Hematopoietic multipotent progenitor cell treated with erythropoietin and hydrocortisone succinate and interleukin-3 and kit ligand, for 4 days (in vitro differentiated cells): ENCODE measurements at places on chromosomes 11 and 22.

DNA sequence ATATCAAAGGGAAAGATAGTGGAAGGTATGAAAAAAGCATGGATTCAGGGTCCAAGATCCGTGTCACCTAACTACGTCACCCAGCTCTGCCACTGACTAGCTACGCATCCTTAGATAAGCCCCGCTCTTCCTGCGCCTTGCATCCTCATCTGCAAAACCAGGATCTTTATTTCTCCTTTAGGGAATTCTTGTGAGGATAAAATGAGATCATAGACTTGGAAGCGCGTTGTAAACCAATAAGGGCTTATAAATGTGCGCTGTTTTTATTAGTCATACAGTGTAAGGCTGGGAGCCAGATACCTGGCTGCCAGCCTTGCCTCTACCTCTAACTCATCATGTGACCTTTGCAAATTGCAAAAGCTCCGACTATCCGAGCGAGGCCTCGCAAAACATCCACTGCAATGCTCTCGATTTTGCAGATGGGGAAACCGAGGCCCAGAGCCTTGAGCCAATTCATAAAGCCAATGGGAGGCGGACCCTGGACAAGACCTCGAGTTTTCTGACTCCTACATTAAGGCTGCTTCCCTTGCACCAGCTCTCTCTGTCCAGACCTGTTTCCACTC, 753 bp downstream of the PRPF19 start:
- DNase-seq = peak; percentile 48

DNA sequence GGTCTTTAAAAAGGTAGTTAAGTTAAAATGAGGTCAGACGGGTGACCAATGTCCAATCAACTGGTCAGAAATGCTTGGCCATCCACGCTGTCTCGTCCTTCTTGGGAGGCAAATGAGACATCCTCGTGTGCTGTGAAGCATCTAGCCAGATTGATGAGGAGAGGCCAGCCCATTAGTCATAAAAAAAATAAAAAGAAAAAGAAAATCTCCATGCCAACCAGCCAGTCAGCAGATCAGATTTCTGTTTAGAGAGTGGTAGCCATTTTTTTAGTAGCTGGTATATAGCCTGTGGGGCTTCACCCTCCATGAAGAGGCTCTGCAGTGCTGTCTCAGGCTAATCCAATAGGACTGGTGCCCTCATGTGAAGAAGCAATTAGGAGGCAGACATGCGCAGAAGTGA, 343.1 kb upstream of the SYN3 start:
- no peak for DNase-seq

DNA sequence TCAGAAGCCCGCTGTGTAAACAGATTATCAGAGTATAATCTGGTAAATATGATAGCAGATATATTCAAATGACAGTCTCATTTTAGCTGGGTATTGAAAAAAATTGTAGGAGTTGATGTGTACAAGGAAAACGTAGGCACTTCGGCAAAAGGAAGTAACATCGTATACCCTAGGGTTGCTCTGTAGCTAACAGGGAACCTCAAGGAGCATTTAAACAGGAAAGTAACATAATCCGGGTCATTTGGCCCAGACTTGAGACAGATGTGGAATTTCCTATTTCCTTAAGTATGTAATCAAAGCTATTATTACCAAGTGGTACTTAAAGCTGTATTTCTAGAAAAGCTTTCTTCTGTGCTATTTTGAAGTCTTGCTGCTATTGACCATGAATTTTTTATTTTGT, 215.6 kb downstream of the DDX10 start:
- no peak for DNase-seq

- DNase-seq = peak; percentile 26
Observed at GRCh38 chr11:67120456-67120855, 1.4 kb downstream of the KDM2A start.

- peak; percentile 79 for DNase-seq
Observed at GRCh38 chr11:46674463-46675287, 25.7 kb downstream of the ARHGAP1 start.

DNA sequence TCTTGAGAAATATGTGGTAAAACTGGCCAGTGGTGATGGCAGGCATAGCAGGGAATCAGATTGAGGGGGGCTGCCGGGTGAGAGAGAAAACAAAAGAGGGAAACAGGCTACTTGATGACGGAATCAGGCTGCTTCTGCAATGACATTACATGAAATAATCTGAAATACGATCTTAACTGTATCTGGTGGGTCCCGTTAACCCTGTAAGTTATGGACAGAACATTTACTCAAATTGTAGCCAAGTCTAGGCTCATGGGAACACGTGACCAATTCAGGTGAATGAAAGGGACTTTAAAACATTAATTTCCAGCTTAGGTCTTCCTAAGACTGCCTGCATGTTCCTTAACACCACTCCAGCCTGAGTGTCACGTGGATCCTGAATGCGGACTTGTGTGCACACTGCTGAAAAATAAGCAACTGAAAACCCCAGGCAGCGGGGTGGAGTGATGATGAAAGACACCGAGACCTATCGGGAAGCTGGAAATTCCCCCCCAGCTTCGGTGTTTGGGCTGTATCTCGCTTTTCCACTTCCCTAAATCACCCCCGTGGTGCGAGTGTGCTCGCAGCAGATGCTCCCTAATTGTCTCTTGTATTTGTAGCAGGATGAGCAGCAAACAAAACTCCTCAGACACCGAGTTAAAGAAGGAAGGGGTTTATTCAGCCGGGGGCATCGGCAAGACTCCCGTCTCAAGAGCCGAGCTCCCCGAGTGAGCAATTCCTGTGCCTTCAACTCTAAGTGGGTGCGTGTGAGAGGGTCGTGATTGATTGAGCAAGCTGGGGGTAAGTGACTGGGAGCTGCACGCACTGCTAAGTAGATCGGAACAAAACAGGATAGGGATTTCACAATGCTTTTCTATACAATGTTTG, 145.0 kb upstream of the GRK3 start:
- DNase-seq = peak; percentile 83

DNA sequence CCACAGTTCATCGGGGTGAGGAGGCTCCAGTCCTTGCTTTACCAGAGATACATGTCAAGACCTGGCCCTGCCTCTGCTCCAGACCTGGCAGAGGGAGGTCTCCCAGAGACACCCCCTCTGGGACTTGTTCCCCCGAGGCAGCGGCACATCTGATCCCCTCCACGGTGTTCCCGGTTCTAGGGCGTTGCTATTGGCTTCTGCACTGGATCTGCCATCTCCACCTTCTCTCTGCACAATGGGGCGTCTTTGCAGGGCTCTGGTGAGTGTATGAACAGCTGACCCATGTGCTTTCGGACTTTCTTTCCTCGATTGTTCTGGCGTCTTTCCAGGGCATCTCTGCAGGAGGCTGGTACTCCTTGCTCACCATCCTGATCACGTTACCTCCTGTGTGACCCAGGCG, 930.4 kb downstream of the TBC1D22A start:
- no peak for DNase-seq
